ENCODE measurements at places on chromosomes 7 and 10.

DNA sequence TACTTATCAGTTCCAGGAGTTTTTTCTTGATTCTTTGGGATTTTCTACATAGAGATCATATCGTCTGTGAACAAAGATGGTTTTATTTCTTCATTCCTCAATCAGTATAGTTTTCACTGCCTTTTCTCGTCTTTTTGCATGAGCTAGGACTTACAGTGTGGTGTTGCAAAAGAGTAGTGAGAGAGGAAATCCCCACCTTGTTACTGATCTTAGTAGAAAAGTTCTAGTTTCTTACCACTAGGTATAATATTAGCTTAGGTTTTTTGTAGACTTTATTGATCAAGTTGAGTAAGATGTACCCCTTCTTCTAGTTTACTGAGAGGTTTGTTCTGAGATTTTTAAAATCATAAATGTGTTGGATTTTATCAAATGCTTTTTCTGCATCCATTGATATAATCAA, 123.3 kb downstream of the TMEM26 start:
- DNase-seq = no peak

DNA sequence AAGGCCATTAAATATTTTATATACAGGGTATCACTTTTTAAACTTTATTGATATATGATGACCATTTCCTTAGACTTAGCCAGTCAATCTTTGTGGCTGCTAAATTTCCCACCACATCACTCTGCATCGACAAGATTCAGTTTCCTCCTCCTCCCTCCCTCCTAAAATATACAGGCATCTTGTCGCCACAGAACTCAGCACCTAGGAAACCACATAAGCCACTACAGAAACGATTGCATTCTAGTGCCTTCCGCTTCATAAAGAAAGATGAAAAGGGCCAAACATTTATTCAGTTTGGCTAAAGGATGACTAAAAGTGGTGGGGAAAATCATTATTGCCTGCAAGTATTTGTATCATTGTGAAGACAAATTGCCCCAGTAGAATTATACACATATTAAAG, 30.7 kb downstream of the ERCC6 start:
- no peak for DNase-seq

DNA sequence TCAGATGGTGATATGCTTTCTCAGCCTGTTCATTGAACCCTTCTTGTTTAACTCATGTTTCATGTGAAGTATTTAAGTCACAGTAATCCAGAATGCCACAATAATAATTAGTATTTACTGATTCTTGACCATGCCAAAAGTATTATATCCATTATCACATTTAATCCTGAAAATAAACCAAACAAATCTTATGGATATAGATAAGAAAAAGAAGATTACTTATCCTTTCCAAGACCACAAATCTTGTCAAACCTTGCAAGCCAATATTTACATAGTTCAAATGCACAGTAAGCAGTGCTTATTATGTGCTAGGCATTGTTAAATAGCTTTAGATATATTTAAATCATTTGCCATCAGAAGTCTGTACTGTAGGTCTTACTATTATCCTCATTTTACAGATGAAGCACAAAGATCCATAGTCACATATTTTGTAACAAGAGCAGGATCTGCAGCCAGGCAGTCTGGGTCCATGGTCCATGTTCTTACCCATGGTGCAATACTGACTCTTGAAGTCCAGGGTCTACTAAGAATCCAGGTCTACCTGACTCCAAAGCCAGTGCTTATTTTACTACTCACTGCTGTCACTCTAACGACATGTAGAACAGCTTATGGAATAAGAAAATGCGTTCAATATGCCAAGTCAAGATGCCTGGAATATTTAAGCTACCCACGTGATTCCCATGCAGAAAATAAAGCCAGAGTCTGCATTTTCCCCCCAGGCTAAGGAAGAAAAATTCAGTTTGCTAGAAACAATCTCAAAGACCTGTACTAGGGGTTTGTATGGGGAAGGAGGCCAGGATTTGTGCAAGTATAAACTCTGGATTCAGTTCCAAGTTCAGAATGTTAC, 984.8 kb upstream of the LRRTM3 start:
- DNase-seq = no peak

GRCh38 chr7:80247144-80247543, 112.5 kb downstream of the GNAI1 start:
- DNase-seq = no peak

DNA sequence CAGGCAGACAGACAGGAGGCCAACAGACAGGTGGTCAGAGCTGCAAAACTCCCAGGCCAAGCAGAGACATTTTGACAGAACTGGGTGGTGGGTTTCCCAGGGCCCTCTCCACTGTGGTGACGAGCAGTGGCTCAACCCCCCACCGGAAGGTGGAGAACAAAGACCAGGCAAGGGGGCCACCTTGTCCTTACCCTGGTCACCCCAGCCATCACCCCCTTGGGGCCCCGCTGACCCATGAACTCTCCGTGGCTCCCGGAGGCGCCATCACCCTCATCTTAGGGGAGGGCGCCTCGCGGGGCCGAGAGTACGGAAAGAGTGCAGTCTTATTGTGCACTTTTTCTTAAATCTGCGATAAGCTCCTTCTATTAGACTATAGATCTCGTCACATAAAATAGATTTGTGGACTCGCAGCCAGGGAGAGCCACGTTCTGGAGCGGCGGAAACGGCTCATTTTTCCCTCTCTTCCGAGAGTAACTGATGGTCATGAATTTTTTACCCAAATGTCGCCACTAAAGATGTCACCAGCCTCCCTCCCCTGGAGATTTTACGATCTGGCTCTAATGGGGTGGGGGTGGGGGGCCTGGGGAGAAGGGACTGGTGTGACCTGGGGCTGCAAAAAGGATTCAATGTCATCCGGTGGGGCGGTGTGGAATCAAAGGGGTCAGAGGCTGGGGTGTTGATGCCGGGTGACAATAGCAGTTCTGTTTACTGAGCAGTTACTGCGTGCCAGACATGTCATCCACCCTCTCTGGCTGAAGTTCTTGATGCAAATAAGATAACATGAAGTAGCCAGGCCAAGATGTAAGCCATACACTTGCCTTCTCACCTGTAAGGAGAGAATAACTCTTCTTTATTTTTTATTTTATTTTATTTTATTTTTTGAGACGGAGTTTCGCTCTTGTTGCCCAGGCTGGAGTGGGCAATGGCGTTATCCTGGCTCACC, 71.1 kb upstream of the MYL10 start:
- no peak for DNase-seq

DNA sequence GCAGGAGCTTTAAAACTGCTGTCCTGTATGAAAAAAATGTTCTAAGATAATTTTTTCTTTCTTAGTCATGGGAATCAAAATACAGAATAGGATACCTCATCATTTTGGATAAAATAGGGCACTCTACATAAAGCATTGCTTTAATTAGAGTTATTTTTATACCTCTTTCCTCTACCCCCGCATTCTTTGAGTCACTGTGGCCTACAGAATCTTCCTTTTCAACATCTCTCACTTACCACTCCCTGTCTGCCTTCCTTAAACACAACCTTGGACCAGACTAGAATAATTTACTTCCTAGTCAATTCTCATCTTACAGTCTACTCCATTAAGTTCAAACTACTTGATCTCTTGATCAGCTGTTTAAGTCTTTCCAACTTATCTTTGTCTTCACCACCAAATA, 462.3 kb downstream of the PHTF2 start:
- no peak for DNase-seq

DNA sequence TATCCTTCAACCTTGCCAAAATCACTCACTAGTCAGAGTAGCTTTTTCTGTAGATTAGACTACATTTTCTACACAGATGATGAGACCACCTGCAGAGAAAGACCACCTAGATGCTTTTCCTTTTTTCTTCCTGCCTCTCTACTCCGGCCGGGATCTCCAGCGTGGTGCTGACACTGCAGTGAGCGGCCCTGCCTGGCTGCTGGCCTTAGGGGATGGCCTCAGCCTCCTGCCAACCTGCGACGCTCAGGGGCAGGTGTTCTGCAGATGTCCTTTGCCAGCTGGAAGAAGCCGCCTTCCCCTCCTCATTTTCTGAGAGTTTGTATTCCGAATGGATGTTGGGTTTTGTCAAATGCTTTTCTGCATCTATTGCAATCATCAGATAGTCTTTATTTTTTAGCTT, 43.5 kb upstream of the NKX6-2 start:
- no peak for DNase-seq

GRCh38 chr10:19310066-19310465, 261.5 kb downstream of the MALRD1 start:
- no peak for DNase-seq

- DNase-seq = no peak
These were observed 2.8 kb upstream of the GAL3ST4 start for GRCh38 chr7:100171087-100171681.

- no peak for DNase-seq
These were observed 246.9 kb downstream of the ACTR3B start for GRCh38 chr7:153006452-153006851.

- DNase-seq = no peak
These were observed 21.2 kb downstream of the IFIT3 start for GRCh38 chr10:89348975-89349374.

DNA sequence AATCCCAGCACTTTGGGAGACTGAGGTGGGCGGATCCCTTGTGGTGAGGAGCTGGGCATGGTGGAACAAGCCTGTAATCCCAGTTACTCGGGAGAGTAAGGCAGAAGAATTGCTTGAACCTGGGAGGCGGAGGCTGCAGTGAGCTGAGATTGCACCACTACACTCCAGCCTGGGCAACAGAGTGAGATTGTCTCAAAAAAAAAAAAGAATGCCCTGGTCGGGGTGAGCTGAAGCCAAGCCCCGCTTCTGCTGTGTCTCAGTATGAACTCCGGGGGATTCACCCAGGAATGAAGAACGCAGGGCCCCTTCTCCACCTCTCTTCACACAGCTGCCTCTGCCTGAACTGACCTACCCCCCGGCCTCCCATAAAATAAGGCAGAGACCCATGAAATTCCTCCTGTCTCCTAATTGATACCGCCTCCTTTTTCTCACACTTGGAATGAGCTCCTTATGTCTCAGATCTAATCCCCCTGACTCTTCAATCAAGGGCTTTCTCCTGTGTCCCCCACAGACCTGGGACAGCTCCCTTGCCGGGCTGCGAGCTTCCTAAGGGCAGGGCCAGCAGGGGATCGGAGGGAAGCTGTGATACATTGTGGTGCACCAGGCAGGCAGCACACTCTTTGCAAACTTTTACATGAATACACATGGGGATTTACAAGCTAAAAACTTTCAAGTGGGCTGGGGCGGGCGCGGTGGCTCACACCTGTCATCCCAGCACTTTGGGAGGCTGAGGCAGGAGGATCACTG, 911 bp upstream of the ZP3 start:
- no peak for DNase-seq

GRCh38 chr7:129829737-129830631, 122.8 kb downstream of the UBE2H start:
- peak; percentile 68 for DNase-seq

- DNase-seq = no peak
These were observed 74.2 kb upstream of the ANLN start for GRCh38 chr7:36315309-36315944.

DNA sequence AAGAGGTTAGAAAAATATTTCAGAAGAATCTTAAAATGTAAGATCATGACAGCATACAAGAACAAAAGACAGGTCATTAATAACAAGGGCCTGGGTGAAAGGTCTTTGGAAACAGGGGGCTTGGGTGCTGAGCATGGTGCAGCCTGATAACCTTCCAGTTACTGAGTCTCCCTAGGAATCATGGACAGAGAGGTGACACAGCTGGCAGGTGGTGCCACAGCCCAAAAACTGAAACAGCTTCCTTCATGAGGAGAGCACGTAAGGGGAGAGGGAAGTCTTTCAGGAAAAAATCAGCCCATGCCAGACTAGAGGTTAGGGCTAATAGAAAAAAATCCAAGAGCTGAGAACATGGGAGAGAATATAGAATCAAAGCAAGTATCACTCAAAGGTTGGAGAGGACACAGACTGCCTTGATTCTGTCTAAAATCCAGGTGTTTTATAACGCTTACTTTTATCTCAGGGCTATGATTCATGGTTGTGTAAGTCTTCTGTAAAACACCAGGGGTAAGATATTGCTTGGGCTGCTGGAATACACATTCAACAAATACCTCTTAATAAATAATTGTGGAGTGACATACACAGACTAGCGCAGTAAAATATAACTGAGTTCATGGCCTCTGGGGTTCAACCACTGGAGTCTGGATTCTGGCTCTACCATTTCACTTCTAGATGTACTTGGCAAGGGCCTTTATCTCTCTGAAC, 88.1 kb downstream of the SEMA3C start:
- DNase-seq = no peak

DNA sequence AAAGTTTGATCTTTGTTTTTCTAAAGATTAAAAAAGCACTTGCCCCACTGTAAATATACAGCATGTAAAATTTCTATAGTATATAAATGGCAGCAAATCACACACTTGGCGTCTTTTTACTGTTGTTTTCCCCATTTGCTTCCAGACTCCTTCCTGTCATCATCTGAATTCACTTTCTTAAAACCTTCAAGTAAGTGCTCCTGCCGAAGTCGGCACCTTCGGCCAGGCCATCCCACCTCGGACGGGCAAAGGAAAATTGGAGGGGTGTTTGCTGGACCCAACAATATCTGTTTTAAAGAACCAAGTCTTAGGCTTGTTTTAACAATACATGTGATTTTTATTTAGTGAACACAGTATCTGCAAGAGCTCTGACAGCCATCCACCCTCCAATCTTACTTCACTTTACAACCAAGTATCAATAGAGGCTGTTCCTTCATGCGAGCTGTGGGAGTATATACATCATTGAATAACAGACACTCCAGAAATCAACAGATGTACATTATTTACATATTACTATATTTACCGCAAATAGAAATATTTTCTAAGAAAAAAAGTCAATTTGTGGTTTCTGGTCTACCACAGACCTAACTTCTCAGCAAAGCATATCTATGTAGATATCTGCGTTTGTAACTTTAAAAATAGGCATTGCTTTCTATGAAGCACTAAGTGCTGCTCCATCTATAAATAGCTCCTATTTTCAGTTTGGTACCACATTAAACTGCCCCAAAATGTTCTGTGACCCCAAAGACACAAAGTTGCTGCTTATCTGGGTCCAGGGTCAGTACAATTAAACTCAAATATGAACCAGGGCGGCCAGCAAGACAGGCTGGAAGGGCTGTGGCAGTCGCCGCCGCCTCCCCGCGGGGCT, 110.7 kb downstream of the CYTH3 start:
- peak; percentile 10 for DNase-seq

GRCh38 chr10:104766341-104766740, 125.3 kb downstream of the SORCS3 start:
- DNase-seq = peak; percentile 3
